Activated T-helper 1 cell treated with anti-CD3 and anti-CD28 coated beads, Interleukin-12 subunit alpha, Interleukin-12 subunit beta, Interleukin-2, Interleukin-4 antibody, amounts not matched to agents 30 ng/mL and 10 ng/mL and 1 ng/mL, durations not matched to agents 14 hours and 24 hours and 36 hours (primary cell): ENCODE measurements at places on chromosomes 1 and 21. TPM values are rescaled to one million over a fixed set of nuclear protein-coding genes. Genes with fewer than 3 reads are reported as not detected.
A peak's percentile ranks its signal among the peaks of the same experiment; 100 is the strongest.

DNA sequence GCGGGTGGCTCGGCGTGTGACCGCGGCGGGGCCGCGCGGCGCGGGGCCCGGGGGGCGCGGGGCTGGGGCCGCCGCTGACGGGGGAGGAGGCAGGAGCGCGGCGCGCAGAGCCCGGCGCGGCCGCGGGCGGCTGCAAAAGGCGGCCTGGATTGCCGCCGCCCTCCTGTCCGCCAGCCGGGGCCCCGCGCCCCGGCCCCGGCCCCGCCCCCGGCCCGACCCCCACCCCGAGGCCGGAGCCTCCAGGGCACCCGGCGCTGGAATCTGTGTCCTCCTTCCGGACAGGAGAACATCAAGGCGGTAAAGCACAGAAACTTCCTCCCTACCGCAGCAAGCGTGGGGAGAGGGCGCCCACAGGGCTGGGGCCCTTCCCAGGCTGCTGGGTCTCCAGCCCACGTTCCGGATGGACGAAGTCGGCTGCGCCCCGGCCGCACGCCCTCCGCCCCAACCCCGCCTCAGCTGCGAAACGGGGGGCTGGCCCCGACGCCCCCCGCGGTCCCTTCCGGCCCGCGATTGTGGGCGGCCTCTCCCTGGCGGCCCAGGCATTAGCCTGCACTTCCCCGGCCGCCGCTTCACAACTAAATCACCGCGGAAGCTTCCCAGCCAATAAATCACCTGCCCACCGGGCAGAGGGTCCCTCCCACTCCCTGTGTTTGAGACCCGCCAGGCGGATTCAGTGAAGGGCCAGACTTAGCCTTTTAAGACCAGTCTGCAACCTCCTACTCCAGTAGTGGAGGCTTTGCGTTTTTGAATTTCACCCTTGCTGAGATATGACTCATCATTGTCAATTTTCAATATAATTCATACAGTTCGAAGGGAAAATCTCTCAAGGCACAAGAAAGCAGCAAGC lies 106.0 kb downstream of the SLC45A1 start:
- peaks cover 44% of the 10 kb centered on the region for H3K4me1 ChIP-seq
- peak overlapping the region; percentile 92 for H3K27ac ChIP-seq
- H3K27me3 ChIP-seq, result no peaks in the 10 kb centered on the region
- peak; percentile 32 for DNase-seq

The LRRIQ3 gene
- total RNA-seq, result 0.31 and 0.49 TPM in 2 replicates

The UQCRH gene
- 258 and 268 TPM in 2 replicates for total RNA-seq

The GUCA2B gene
- not detected in 2 replicates for total RNA-seq

GRCh38 chr1:48217856-48218255 lies 4.7 kb upstream of the SLC5A9 start:
- H3K4me1 ChIP-seq, result no peaks in the 10 kb centered on the region
- DNase-seq, result no peak
- H3K27me3 ChIP-seq, result peaks cover 6% of the 10 kb centered on the region
- no peaks in the 10 kb centered on the region for H3K36me3 ChIP-seq
- H3K4me3 ChIP-seq, result no peak overlapping the region

GRCh38 chr21:15706696-15707095 lies 23.1 kb upstream of the USP25 start:
- H3K27me3 ChIP-seq, result peaks cover 7% of the 10 kb centered on the region
- H3K27ac ChIP-seq, result no peak overlapping the region
- H3K4me3 ChIP-seq, result no peak overlapping the region
- H3K36me3 ChIP-seq, result no peaks in the 10 kb centered on the region
- no peak for DNase-seq

The TMEM81 gene
- total RNA-seq, result 2.6 and 2.7 TPM in 2 replicates

DNA sequence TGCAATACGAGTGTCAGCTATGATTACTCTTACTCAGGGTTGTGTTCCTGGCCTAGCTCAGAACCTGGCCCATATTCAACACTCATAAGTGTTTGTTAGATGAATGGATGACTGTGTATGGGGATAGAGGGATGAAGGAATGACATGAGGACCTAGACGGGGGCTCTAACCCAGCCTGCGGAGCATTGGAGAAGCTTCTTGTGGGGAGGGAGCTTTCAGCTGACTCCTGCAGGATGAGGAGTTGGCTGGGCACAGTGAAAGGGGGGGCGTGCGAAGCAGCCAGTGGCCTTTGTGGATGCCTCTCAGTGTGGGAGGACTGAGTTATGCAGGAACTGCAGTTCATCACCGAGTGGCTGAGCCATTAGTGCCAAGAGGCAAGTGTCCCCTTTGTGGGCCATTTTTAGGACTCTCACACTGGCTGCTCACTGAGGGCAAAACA lies 1.2 kb upstream of the EXTL1 start:
- peaks cover 12% of the 10 kb centered on the region for H3K27me3 ChIP-seq

The GBP3 gene
- 12.0 and 14.5 TPM in 2 replicates for total RNA-seq

The PLA2G2A gene
- not detected in 2 replicates for total RNA-seq

The TNNI3K gene
- total RNA-seq, result not detected in 2 replicates
